Upper lobe of right lung (tissue), 1 donor: ENCODE measurements at places on chromosomes 7 and 10.
A peak's percentile ranks its signal among the peaks of the same experiment; 100 is the strongest.

- DNase-seq, result no peak
These were observed 223.7 kb downstream of the SNX10 start for GRCh38 chr7:26515314-26515842.

- DNase-seq, result no peak
These were observed 32.7 kb downstream of the TSPAN15 start for GRCh38 chr10:69483963-69484362.

DNA sequence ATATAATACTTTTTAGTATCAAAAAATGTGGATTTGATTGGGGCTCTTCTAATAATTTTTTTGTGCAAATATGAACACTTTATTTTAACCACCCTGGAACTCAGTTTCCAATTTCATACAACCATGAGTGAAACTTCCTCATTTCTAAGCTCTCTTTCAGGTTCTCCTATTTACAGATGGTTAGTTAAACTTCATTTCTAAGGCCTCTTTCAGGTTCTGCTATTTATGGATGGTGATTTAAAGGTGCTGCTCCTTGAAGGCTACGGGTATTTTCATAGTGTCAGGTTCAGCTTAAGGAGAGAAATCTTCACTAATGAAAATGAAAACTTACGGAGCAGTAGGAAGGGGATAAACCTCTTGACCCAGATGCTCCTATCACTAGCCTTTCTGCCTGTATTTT lies 568.3 kb downstream of the KIF20B start:
- no peak for DNase-seq

DNA sequence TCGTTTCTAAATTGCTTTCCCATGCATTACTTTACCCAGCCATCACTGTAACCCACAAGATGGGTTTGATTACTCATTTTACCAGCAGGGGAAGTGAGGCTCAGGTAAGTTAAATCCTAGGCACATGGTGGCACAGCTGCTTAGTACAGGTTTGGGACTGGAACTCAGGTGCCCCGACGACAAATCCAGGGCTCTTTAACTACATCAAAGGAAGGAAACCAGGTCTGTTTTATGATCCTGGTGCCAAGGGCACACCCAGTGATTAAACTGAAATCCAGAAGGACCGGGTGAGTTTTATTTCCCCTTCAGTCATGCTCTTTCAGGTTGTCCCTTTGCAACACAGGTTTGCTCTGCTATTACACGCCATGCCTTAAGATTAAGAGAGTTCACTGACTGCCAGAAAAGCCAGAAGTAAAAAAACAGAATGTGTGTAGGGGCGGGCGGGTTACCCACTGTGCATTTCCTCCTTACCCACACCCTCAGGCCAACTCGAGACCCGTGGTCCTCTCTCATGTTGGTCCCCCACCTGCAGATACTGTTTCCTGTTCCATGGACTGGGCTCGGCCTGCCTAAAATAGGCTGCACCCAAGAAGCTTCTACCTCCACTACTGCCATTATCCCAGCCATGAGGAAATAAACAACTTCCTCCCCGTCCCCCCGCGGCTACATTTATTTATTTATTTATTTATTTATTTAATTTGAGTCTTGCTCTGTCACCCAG lies 55.1 kb upstream of the KDM7A start:
- no peak for DNase-seq

DNA sequence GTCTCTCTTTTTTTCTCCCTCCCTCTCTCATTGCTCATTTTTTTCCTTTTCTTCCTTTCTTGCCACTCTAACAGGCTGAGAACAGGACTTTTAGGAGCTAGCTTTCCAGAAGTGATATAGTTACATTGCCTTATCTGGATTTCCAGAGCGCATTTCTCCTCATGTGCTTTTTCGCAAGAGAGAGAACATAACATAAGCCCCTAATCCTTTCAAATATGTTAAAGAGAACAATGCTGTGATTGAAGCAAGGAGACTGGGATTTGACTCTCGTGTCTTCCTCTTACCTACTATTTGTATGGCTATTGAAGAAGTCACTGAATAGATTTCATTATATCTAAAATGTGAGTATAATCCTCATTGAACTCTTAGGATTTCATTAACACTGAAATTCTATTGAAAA lies 101.2 kb upstream of the PRPS1L1 start:
- DNase-seq, result no peak

DNA sequence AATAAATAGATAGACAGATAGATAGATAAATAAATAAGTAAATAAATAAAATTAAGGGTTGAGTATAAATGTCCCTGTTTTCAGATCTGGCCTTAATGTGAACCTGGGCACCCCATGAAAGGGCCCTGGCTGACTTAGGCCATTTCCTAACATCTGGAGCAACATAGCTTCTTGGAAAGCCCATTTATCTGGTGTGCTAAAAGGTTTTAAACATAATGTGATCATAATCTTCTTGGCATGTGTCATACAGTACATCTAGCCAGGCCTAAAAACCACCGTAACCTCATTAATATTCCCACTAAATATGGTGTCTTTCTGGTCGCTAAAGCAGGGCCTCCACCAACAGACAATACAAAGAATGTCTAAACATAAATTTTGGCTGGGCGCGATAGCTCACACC lies 142.8 kb downstream of the BTAF1 start:
- no peak for DNase-seq

DNA sequence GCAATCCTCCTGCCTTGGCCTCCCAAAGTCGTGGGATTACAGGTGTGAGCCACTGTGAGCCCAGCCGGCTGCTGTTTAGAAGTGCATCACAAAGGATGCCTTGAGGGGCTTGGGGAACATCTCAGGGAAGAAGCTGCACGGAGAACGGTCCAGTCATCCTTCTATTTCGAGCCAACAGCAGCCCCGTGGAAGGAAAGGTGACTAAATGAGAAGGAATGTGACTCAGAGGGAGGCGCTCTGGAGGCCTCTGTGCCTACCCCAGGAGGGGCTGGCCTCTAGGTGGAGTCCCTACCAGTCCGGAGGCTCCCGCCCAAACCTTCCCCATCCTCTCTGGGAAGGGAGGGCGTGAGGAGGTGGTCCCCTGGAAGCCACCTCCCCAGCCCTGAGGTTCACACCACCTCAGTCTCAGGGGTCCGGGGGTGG lies 76.2 kb downstream of the CTBP2 start:
- DNase-seq, result peak; percentile 47

- no peak for DNase-seq
These were observed 29.9 kb upstream of the HBP1 start for GRCh38 chr7:107138696-107139420.

DNA sequence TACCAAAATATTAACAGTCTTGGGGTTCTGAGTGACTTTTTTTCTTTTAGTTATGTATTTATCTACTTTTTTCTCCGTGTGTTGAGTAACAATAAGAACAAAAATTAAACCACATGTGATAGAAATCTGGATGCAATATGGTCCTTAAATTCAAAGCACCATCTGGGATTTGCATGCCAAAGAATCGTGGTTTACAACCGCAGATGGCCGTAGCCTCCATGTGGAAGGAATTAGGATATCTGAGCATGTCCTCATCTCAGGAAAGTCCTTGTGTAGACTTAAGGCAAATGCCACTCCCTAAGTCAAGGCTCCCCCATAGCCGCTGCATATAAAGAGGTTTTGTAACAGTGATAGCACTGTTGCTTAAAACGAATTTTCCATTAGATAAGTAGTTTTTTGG lies 304.0 kb downstream of the ZEB1 start:
- no peak for DNase-seq
